WTC11 (cell line): ENCODE measurements at places on chromosomes 13 and 19. TPM values are rescaled to one million over a fixed set of nuclear protein-coding genes. Genes with fewer than 3 reads are reported as not detected.

GRCh38 chr13:112222971-112223370 lies 153.2 kb upstream of the SPACA7 start:
- no peaks in the 10 kb centered on the region for H3K4me1 ChIP-seq
- DNase-seq = no peak
- H3K4me3 ChIP-seq = no peak overlapping the region
- H3K27me3 ChIP-seq = peaks cover 10% of the 10 kb centered on the region
- no peaks in the 10 kb centered on the region for H3K36me3 ChIP-seq

- no peaks in the 10 kb centered on the region; the same call in 1 of the 2 replicates for H3K27me3 ChIP-seq
- H3K36me3 ChIP-seq = no peaks in the 10 kb centered on the region
- peaks cover 8% of the 10 kb centered on the region for H3K4me1 ChIP-seq
- peak; percentile 99 for DNase-seq
These were observed 2.2 kb upstream of the TSPAN16 start for GRCh38 chr19:11293433-11294389.

The URAD gene
- not detected in 3 replicates for total RNA-seq

DNA sequence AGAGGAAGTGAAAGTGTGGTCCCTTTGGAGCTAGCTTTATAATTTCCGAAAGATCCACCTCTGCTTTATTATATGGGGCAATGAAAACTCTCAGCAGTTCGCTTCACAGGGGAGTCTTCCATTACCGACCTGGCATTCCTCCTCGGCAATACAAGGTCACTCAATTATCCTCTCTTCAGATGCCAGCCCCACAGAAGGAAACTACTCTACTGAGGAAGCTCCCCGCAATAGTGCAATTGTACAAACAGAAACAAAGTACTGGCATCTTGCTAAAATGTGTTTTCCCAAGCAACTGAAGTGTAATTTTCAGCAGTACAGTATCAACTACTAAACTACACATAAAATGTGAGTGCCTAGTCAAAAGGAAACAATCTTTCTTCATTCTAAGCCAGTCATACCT lies 702.0 kb downstream of the PCDH9 start:
- peaks cover 67% of the 10 kb centered on the region for H3K4me1 ChIP-seq
- no peak overlapping the region for H3K4me3 ChIP-seq
- DNase-seq = no peak
- peak overlapping the region; percentile 44 for H3K27ac ChIP-seq
- no peaks in the 10 kb centered on the region for H3K27me3 ChIP-seq

The CERS4 gene
- 116 to 153 TPM (median 150 TPM) in 3 replicates for total RNA-seq

DNA sequence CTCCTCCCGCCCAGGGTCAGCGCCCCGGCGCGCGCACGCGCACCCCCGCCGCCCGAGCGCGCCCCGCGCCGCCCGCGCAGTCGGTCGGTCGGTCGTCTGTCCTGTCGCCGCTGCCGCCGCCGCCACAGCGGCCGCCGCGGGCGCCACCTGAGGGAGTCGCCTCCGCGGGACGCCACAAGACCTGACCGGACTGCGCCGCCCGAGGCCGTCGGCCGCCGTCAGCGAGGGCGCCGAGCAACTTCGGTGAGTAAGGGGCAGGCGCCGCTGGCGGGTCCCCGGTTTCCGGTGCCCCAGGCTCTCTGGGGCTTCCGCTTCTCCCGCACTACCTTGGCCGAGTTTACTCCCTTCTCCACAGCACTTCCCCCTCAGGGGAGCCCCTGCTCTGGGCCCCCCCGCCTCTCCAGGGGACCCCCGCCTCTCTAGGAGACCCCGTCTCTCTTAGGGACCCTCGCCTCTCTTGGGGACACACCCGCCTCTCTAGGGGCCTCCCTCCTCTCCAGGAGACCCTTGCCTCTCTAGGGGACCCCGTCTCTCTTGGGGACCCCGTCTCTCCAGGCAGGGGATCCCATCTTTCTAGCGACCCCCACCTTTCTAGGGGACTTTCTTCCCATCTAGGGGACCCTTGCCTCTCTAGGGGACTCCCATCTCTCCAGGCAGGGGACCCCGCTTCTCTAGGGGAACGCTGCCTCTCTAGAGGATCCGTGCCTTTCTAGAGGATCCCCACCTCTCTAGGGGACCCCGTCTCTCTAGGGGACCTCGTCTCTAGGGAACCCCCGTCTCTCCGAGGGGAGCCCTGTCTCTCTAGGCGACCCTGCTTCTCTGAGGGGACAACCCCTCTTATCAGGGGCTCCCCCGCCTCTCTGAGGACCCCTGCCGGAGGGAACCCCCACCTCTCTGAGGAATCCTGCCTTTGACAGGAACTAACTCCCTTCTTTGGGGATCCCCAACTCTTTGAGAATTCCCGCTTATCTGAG lies 19.3 kb upstream of the GATAD2A start:
- H3K4me3 ChIP-seq = peak overlapping the region; percentile 83
- peaks cover 9% of the 10 kb centered on the region for H3K27me3 ChIP-seq
- H3K36me3 ChIP-seq = 0 out of 2 replicates have a peak, but pooled peaks cover 3% of the 10 kb centered on the region
- H3K4me1 ChIP-seq = peaks cover 37% of the 10 kb centered on the region

DNA sequence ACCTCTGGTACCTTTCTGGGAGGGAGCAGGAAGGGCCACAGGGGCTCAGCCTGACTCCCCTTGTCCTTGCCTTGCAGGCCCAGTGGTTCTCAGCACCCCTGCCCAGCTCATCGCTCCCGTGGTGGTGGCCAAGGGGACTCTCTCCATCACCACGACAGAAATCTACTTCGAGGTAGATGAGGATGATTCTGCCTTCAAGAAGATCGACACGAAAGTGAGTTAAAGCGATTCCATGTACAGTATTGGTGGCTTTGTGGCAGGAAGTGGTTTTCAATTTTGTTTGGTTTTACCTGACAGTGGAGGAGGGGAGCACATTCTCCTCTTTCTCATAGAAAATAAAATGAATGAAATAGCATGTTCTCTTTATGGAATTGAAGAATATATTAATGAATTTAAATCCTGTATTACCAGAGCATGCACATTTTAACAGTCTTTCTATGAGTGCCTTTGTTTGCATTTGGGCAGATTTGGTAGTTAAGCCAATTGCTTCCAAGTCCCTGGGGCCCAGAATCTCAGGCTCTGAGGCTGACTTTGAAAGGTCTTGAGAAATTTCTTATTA lies 4.1 kb downstream of the MAB21L1 start:
- no peak for DNase-seq
- peaks cover 53% of the 10 kb centered on the region for H3K4me1 ChIP-seq
- H3K27me3 ChIP-seq = peaks cover 88% of the 10 kb centered on the region
- no peak overlapping the region for H3K27ac ChIP-seq
- H3K4me3 ChIP-seq = peak overlapping the region; percentile 80

DNA sequence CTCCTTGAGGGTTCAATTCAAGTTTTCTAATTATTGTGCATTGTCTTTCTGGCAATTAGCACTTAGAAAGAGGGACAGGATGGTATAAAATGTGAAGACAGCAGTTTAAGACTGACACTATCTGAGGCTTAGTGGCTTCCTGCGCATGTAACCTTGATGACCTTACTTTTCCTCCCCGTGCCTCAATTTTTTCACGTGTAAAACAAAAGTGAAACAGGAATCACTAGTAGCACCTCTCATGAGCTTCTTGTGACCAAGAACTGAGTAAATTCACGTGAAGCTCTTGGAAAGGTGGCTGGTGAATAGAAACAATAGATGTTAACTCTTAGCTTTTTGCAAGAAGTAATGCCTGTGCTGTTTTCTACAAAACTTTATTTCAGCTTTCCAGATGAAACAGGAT lies 233.9 kb downstream of the LMO7 start:
- H3K27ac ChIP-seq = peak overlapping the region; percentile 72
- no peaks in the 10 kb centered on the region for H3K36me3 ChIP-seq
- no peak overlapping the region for H3K4me3 ChIP-seq
- peaks cover 44% of the 10 kb centered on the region for H3K4me1 ChIP-seq

GRCh38 chr13:75312884-75313520 lies 169.0 kb downstream of the TBC1D4 start:
- H3K4me1 ChIP-seq = peaks cover 3% of the 10 kb centered on the region; the same call in 1 of the 2 replicates
- H3K36me3 ChIP-seq = peaks cover 14% of the 10 kb centered on the region
- no peak overlapping the region for H3K4me3 ChIP-seq
- H3K27ac ChIP-seq = no peak overlapping the region

DNA sequence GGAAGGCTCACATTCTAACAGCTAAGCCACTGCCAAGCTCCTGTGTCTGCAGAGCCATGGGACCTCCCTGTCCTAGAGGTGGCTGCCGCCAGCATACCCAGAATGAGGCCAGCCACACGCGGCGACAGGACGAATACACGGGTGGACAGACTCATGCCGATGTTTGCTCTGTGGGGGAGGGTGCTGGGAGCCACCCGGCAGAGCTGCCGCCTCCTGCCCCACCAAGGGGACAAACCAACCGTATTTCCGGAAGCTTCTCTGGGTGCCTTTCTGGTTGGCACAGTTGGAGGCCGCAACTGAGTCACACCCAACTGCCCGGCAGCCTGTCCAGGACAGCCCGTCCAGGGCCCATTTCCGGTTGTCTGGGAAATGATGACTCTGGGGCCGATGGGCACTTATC lies 20.3 kb downstream of the C13orf46 start:
- DNase-seq = no peak
- peaks cover 9% of the 10 kb centered on the region for H3K27me3 ChIP-seq
- H3K36me3 ChIP-seq = peaks cover 27% of the 10 kb centered on the region
- H3K4me3 ChIP-seq = no peak overlapping the region
- H3K4me1 ChIP-seq = no peaks in the 10 kb centered on the region

DNA sequence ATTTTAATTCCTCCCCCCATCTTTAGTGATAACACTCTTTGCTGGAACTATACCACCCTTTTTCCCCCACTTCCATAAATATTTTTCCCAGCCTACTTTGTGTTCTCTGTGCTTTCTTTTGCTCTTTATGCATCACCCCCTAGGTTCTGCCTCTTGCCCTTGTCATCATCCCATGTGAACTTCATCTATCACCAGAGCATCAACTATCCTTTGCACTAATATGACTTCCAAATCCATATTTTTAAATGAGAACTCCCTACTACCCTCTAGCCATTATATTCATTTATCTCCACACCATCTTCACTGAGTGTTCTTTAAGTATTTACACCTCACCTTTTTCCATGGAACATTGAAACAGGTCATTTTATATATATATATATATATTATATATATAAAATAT lies 452.7 kb downstream of the FOXO1 start:
- H3K27ac ChIP-seq = no peak overlapping the region
- DNase-seq = no peak
- no peaks in the 10 kb centered on the region for H3K27me3 ChIP-seq

DNA sequence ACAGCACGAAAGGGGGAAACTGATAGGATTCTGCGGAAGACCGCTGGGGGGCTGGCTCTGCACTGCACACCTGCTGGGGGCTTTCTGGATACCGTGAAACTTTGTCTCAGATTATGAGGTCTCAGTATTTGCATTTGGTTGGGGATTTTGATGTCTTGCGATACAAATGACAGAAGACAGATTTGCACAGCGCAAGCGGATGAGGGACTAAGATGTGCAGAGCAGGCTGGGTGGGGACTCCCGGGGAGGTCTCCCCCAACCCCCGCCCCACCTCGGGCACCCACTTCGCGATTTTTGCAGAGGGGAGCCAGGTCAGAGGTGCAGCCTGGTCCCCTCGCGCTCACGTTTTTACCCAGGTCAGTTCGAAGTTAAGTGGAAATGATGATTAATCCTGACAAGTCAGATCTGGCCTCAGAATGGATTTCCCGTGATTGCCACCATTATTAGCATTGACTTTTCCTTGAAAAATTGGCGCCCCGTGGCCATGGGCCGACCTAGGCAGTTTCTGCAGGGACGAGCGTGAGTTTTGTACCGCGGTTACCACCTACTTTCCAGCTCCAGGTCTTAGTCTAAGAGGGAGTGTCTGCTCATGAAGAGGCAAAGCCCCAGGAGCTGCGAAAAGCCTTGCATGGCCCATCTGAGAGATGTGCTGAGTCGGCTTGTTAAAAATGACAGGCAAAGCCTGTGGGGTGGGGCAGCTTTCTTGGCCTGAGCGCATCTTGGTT lies 1.3 kb upstream of the GJB2 start:
- no peak for DNase-seq
- peaks cover 85% of the 10 kb centered on the region for H3K27me3 ChIP-seq
- no peaks in the 10 kb centered on the region for H3K36me3 ChIP-seq
- peaks cover 18% of the 10 kb centered on the region for H3K4me1 ChIP-seq
- no peak overlapping the region for H3K27ac ChIP-seq

The NPAS1 gene
- total RNA-seq = 6.8 to 11.1 TPM (median 10.3 TPM) in 3 replicates

The C1QTNF9 gene
- total RNA-seq = not detected in 3 replicates

The TJP3 gene
- 36.2 to 44.0 TPM (median 39.7 TPM) in 3 replicates for total RNA-seq

The CEACAM3 gene
- not detected in 3 replicates for total RNA-seq

GRCh38 chr19:40175820-40176219 lies 15.4 kb upstream of the MAP3K10 start:
- no peaks in the 10 kb centered on the region; the same call in 1 of the 2 replicates for H3K27me3 ChIP-seq
- H3K27ac ChIP-seq = no peak overlapping the region
- no peak overlapping the region for H3K4me3 ChIP-seq
- no peak for DNase-seq
- H3K4me1 ChIP-seq = 0 out of 2 replicates have a peak, but pooled peaks cover 3% of the 10 kb centered on the region

The SLC39A3 gene
- 34.8 to 38.0 TPM (median 35.2 TPM) in 3 replicates for total RNA-seq

DNA sequence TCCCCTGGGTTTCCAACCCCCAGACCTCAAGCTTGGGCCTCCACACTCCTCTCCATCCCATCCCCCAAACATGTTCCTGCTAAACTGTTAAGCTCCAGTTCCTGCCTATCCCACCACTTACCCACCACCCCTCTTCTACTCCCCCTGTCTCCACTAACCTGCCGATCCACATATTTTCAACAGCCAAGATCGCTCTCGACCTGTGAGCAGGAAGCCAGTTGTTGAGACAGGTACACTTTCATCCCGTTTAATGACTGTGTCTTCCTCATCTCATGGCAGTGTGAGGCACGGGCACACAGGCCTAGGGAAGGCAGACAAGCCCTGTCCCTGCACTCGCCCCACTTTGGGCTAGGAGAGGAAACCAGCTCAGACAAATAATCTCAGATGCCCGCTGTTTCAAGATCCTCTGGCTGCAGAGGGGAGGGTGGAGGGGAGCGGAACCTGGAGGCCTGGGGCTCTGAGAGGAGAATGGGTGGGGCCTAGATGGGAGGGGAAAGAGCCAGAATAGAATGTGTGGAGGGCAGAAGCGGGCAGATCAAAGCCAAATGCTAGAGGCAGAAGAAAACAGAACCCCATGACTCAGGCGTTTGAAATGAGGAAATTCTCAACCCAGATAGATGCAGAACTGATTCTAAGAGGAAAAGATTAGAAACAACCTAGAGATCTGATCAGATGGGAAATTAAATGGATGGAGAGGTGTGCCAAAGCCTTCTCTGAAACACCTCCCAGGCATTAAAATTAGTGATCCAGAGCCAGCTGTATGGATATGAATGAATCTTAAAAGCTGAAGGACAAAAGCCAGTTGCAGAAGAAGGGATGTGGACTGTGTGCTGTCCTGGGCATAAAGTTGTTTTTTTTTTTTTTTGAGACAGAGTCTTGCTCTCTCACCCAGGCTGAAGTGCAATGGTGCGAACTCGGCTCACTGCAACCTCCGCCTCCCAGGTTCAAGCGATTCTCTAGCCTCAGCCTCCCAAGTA lies 16.9 kb upstream of the CYP2S1 start:
- no peaks in the 10 kb centered on the region for H3K36me3 ChIP-seq
- peak overlapping the region; percentile 98 for H3K27ac ChIP-seq
- H3K27me3 ChIP-seq = no peaks in the 10 kb centered on the region

DNA sequence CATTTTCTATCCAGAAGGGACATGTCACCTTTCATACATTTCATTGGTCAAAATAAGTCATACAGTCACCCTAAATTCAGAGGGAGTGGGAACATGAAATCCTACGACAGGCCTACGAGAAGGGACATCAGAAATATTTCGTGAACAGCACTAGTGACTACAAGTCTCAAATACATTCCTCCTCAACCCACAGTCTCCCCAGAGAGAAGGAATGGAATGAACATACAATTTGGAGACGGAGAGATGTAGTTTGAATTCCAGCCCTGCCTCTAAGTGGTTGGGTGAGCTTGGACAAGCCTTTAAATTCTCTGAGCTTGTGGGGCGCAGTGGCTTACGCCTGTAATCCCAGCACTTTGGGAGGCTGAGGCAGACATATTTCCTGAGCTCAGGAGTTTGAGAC lies 9.9 kb downstream of the SERTM1 start:
- H3K27ac ChIP-seq = no peak overlapping the region
- H3K4me3 ChIP-seq = no peak overlapping the region
- H3K36me3 ChIP-seq = no peaks in the 10 kb centered on the region
- H3K27me3 ChIP-seq = no peaks in the 10 kb centered on the region
- peaks cover 8% of the 10 kb centered on the region for H3K4me1 ChIP-seq
